ENCODE measurements at places on chromosomes 12 and 14.
A peak's percentile ranks its signal among the peaks of the same experiment; 100 is the strongest.

GRCh38 chr14:27090716-27091115, 492.9 kb upstream of the NOVA1 start:
- no peak for DNase-seq

- DNase-seq, result peak; percentile 48
These were observed 2.9 kb downstream of the FBXO34 start for GRCh38 chr14:55274146-55274545.

- DNase-seq, result no peak
These were observed 86.2 kb upstream of the CMKLR1 start for GRCh38 chr12:108425238-108425795.

- DNase-seq, result no peak
These were observed 273.9 kb downstream of the TRHDE start for GRCh38 chr12:72546106-72546505.

GRCh38 chr12:124504273-124505000, 63.0 kb downstream of the NCOR2 start:
- no peak for DNase-seq

GRCh38 chr14:54420478-54421142, 20.6 kb downstream of the CNIH1 start:
- DNase-seq, result peak; percentile 9

DNA sequence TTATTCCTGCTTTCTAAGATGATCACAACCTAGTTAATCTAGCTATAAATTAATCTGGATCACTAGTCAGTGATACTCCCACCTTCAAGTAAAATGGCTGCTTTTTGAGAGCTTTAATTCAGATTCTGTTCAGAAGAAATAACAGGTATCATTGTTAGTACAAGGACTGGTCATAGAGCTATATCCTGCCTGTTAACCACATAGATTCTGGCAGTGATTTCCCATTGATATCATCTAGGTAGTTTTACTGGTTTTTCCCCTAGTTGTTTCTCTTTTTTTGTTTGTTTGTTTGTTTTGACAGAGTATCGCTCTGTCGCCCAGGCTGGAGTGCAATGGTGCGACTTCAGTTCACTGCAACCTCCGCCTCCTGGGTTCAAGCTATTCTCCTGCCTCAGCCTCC, 39.0 kb upstream of the HIF1A start:
- DNase-seq, result no peak

GRCh38 chr14:93736378-93737014, 51.8 kb downstream of the PRIMA1 start:
- no peak for DNase-seq

- no peak for DNase-seq
These were observed 224.9 kb downstream of the FBXL14 start for GRCh38 chr12:1369460-1369859.

GRCh38 chr14:68395604-68396003, 397.3 kb downstream of the ZFP36L1 start:
- no peak for DNase-seq

- DNase-seq, result no peak
These were observed 75.8 kb upstream of the HOXC13 start for GRCh38 chr12:53862831-53863230.

- no peak for DNase-seq
These were observed 82.9 kb downstream of the NEDD1 start for GRCh38 chr12:96989916-96990315.

DNA sequence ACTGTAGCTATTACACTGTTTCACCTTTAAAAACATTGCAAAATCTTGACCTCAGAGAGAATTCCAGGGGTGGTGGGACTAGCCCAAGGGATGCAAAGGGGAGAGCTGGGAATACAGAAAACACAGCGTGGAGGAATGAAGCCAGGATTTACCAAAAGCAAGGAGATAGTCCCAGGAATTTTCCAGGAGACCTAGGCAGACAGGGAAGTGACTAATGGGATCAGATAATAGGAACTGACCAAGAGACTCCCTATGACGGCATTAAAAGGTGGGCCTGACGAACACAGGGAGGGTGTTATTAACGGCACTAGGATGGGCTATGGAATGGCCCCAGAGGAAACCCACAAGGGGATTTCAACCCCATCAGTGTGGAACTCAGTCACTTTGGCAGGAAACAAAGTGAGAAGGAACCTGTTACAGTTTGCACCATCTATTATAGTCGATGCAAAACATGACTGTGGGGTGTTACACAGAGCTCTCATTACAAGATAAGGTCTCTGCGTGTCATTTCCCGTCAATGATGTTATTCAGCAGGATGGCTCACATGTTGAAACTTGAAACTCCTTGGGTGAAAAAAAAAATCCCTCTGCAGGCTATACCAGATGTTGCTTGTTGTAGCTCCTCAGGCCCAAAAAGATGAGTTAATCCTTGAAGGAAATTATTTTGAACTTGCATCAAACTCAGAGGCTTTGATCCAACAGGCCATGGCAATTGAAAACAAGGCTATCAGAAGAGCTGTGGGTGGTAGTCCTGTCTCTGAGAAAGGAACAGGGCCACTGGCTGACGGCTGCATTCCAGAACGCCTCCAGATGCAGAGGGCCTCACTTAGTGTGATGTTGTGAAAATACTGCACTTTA, 58.7 kb downstream of the DRAM1 start:
- no peak for DNase-seq

DNA sequence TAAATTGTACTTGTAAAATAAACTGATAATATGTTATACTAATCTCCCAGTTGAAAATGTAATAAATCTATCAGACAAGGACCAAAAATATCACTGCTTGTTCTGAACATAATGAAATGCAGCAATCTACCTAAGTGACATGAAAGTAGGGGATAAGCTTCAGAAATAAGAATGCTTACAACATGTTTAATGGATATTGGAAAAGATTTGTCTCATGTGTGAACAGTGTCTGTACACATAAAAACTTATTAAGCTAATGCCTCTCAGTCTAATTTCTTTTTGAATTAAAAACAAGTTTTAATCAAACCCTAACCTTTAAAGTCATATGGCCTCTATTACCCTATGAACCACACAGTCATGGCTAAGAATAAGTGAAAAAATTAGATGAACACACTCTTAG, 465.3 kb downstream of the MDGA2 start:
- no peak for DNase-seq

GRCh38 chr14:96949594-96949993, 152.4 kb downstream of the VRK1 start:
- no peak for DNase-seq

DNA sequence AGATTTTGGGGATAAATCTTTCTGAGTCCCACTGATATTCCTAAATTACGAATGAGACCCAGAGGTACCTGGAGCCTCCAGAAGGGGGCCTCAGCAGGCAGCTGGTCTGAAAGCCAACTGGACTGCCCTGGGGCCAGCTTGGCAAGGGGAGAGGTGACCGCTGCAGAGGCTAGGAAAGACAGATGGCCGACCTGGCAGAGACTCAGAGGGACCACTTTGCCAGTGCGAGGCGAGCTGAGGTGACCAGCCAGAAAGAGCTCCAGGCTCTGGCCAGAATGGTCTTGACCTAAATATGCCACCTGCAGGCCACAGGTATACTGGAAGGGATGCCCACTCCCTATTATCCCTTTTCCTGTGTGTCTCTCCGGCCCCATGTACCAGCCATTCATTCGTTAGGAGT, 256.8 kb upstream of the GARIN6 start:
- DNase-seq, result no peak

DNA sequence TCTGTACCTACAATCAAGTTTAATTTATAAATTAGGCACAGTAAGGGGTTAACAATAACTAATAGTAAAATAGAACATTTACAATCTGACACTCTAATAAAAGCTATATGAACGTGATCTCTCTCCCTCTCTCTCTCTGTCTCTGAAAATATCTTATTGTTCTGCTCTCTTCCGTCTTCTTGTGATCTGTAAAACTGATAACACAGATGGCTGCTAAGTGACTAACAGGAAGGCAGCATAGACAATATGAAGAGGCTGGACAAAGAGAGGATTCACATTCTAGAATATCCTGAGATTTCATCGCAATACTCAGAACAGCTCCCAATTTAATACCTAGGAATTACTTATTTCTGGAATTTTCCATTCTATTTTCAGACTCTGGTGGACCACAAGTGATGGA, 827.2 kb downstream of the FLRT2 start:
- no peak for DNase-seq

- DNase-seq, result no peak
These were observed 668.9 kb downstream of the SLC6A15 start for GRCh38 chr12:84243686-84244085.

- DNase-seq, result no peak
These were observed 193.0 kb upstream of the PWP1 start for GRCh38 chr12:107492393-107493134.

DNA sequence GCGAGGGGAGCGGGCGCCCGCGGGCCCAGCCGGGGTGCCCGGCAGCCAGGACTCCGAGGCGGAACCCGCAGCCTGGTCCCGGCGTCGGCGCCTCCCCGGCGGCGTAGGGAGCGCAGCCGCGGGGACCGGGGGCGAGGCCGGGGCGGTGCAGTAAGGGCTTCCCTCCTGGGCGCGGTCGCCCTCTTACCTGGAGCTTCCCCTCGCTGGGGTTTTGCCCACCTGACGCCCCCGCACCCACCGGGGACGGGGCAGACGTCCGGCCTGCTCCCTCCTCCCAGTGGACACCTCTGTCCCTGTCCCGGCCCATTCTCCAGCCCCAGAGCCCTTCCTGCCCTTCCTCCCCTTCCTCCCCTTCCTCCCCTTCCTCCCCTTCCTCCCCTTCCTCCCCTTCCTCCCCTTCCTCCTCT, 413 bp upstream of the TUBA1C start:
- DNase-seq, result no peak

GRCh38 chr14:60506462-60506984, 2.4 kb upstream of the SIX6 start:
- DNase-seq, result no peak

GRCh38 chr14:70077720-70078119, 111.0 kb downstream of the SLC8A3 start:
- DNase-seq, result no peak

DNA sequence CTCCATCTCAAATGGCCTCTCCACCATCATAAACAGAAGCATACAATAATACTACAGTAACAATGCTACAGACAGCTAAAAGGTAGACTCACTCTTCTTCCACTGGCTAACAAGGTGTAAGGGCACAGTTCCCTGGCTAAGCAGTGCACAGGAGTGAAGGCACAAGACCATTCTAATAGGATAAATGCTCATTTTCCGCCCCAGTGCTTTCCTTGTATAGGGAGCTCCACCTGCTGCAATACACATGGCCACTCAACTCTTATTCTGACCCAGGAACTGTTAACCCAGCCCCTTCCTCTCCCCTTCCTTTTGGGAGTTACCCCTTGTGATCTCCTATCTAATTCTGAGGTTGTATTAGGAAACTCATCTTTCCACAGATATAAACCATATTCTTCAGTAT, 124.6 kb downstream of the KCNK10 start:
- DNase-seq, result no peak

DNA sequence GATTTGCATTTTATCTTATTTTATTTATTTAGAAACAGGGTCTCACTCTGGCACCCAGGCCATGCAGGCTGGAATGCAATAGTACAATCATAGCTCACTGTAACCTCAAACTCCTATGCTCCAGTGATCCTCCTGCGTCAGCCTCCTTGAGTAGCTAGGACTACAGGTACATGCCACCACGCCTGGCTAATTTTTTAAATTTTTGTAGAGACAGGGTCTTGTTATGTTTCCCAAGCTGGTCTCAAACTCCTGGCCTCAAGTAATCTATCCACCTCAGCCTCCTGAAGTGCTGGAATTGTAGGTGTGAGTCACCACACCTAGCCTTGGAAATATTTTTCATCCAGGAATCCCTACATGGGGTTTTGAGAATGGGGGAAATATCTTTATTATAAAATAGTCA, 84.6 kb downstream of the MAPKAPK5 start:
- DNase-seq, result no peak

DNA sequence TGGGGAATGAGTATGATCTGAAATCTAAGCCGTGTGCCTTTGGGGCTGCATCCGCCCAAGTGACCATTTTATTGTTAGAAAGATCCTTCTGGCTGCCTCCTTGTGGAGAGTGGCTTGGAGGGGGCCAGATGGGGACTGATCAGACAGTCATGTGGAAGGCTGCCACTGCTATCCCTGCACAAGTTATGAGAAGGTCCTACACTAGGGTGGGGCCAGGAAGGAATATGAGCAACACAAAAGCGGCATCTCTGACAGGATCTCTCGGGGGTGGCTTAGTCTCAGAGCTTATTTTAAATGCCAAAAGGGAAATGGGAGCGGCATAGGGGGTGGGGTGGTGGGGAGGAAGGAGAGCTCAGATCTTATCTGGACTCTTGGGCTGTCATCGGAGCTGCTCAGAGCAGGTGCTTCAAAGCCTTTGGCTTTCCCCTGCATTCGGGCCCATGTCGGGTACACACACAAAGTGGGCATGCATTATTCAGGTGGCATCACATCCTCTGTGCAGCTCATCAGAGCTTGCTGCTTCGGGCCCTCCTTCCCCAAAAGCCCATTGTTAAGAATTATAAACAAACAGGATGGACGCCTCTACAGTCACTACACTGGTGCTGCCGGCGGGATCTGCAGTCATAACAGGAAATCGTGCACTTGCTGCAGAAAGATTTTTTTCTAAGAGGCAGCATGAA, 805.4 kb downstream of the VRK1 start:
- DNase-seq, result no peak

- DNase-seq, result no peak
These were observed 120.1 kb downstream of the LMNTD1 start for GRCh38 chr12:25433024-25433423.

- DNase-seq, result no peak
These were observed 1.4 kb upstream of the GABARAPL1 start for GRCh38 chr12:10211101-10211939.

DNA sequence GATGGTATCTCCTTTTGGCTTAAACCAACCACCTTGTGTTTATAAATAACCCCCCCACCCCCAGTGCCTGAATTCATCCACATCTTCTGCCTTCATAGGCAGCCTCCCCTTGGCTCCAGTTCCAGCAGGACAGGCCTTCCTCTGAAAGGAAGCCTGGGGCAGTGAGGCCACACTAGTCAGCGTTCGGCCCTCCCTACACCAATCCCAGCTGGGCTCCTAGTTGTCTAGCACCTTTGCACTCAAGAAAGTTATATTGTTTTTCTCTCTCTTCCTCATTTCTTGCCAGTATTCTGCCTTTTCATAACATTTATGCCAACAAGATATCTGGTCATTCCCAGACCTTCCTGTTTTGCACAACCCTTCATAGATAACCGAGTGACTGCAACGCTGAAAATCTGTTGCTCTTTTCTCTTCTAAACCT, 73.1 kb upstream of the ACTN1 start:
- DNase-seq, result no peak

GRCh38 chr12:68374307-68374982, 42.3 kb upstream of the MDM1 start:
- no peak for DNase-seq

DNA sequence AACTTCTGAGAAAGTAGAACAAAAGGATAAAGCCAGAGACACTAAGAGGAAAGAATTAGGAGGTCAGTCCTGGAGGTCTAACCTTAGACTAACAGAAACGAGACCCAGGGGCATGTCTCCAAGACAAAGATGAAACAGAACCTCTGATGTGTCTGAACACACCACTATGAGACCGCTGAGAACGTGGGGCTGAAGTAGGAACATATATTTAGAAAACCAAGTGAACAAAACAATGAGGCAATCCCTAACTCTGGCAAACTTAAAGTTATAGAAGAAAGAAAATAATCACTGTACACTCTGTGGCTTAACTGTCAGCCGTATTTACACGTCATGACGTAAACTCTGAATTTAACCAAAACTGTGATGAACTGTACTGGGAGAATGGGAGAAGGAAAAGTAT, 17.9 kb downstream of the KCTD10 start:
- DNase-seq, result no peak

- no peak for DNase-seq
These were observed 62.3 kb downstream of the PRKD1 start for GRCh38 chr14:29865299-29865698.

All from NCI-H1694 (cell line).